Activated CD4-positive, alpha-beta T cell treated with anti-CD3 and anti-CD28 coated beads for 48 hours (primary cell): ENCODE measurements at places on chromosomes 4 and X.

- no peak for DNase-seq
Observed at GRCh38 chrX:54950730-54951375, 30.2 kb downstream of the TRO start.

- no peak for DNase-seq
Observed at GRCh38 chr4:81335122-81335912, 120.3 kb upstream of the PRKG2 start.

DNA sequence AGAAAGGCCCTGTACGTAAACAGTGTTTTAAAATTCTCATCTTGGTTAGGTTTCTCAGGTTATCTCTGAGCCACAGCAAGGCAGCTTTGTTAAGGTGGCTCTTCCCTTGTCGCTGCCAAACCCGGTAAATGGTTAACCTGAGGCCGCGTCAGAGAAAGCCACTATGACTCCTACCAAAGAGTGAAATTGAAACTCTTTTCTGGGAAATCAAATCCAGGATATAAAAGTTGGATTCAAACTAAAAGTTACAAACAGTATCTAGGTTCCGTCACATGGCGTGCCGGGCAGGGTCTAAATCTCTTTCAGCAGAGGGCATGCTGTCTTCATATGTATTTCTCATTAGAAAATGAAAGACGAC is 433 bp downstream of the MMAA start:
- peak; percentile 74 for DNase-seq

DNA sequence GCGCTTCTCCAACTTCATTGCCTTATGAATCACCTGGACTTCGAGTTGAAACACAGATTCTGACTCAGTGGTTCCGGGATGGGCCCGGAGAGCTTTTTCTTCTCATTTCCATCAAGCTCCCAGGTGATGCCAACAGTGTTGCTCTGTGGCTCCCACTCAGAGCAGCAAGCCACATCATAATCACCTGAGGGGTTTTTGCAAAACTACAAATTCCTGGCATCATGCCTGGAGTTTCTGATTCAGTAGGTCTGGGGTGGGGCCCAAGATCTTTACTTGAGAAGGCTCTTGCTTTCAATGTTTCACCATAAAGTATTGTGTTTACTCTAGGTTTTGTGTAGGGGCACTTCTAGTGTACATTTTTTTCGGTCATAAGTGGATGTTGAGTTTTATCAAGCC is 7.0 kb downstream of the MTM1 start:
- peak; percentile 74 for DNase-seq
